ENCODE measurements at places on chromosomes 5 and 9.

DNA sequence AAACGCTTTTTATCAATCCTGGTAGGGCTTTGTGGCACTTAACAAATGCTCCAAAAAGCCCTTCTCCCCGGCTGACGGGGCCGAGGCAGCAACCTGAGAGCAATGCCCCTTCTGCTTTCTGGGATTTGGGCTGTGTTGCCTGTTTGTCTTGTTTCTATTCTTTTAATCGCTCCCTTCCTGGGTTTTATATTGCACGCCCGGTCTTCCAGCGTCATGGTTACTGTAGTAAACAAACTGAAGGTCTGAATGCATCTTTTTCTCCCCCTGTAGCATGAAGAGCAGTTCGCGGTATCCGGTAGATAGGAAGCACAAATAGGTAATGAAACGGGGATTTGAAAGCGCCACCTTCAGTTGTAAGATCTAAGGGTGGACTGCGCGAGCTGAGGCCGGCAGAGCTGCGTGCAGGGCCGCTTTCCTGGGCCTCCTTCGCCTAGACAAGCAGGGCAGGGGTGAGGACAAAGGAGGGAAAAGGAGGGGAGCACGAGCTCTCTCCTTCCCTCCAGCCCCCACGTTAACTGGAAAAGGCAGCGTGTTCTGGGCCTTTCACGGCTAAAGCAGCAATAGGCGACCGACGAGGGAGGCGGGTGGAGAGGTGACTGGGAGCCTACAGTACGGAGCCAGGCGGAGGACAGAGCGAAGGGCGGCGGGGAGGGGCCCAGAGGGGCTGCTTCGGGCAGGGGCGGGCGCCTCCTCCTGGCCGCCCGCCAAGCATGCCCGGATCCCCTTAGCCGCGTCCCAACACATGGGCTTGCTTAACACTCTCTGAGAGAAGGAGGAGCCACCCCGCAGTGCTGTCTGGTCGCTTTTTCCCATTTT is 49.3 kb upstream of the ZNF366 start:
- DNase-seq, result peak; percentile 68

GRCh38 chr9:123657099-123657498 is 272.8 kb downstream of the DENND1A start:
- no peak for DNase-seq

DNA sequence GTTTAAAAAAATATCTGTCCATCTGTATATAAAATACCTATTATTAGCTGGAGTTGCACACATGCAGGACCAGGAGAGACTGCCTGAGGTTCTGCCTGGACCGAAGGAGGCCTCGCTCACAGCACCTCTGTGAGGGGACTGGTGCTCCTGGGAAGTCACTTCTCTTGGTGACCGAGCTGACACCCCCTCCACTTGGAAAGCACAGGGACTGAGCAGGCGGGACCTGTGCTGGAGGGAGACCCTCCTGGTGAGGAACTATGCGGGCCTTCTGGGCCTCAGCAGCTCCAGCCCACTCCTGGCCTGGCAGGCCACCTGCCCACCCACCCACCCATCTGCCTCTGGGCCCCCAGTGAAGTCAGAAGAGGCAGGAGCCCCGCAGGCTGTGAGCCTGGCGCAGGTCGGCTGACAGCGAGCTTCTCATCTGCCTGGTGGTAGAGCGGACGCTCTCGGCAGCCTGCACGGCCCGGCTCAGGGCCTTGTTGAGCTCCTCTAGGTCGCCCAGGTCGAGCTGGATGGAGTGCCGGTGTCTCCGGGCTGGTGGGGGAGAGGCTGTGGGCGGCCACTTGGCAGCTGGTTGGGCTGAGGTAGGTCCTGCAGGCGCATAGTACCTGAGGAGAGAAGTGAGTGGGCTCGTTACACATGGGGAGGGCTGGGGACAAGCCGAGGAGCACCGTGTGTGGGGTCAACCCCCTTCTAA is 7.2 kb downstream of the ORM2 start:
- DNase-seq, result no peak

- peak; percentile 95 for DNase-seq
These were observed 5.1 kb upstream of the CAST start for GRCh38 chr5:96657068-96657467.

DNA sequence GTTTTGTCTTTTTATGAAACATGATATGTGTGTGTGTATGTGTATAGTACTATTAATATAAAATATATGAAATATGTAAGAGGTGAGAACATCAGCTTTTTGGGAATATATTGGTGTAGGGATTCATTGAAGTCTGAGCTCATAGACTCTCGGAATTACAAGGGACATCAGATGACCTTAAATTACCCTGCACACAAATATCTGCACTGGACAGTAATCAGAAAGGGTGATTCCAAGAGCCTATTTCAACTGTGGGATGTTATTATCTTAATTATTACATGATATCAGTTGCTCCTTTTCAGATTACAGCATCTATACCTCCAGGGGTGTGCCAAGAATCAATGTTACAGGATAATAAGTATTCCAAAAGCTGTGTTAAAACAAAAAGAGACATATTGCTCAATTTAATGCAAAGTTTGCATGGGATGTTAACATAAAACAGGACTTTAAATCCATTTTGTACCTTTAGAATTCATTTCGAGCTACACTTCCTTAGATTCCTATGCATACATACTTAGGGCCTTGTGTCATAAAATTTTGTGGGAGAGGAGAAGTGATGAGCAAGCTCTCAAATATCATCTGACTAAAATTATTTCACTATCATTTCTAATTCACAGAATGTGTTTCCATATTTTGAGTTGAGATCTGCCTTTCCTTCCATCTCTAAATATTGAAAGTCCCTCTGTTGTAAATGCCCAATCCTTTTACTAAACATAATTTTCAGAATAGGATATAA is 365.2 kb downstream of the BRINP1 start:
- DNase-seq, result peak; percentile 89

- no peak for DNase-seq
These were observed 31.9 kb upstream of the BOD1 start for GRCh38 chr5:173648308-173648866.

DNA sequence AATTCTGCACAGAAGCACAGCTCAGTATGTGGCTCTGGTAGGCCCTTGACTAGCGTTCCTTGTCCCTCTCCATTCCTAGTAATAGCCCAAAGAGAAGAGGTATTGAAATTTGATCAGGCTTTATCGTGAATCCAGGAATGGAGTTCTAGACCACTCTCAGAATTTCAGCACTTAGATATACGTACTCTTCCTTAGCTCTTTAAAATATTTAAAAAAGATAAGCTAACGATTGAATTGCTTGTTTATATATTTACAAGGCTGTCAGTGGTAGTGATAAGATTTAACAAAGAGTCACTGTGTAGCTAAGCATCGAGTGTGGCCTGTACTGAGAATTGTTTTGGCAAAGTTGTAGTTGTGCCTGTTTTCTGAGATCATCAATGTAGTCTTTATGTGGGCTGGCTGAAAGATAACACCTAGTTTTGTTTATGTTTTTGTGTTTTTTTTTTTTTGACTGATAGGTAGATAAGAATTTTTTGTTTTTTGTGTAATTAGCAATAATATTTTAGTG is 2.5 kb downstream of the KIAA1958 start:
- no peak for DNase-seq
